Chondrocyte (in vitro differentiated cells): ENCODE measurements at places on chromosomes 3 and 15. TPM values are rescaled to one million over a fixed set of nuclear protein-coding genes. Genes with fewer than 3 reads are reported as not detected.

DNA sequence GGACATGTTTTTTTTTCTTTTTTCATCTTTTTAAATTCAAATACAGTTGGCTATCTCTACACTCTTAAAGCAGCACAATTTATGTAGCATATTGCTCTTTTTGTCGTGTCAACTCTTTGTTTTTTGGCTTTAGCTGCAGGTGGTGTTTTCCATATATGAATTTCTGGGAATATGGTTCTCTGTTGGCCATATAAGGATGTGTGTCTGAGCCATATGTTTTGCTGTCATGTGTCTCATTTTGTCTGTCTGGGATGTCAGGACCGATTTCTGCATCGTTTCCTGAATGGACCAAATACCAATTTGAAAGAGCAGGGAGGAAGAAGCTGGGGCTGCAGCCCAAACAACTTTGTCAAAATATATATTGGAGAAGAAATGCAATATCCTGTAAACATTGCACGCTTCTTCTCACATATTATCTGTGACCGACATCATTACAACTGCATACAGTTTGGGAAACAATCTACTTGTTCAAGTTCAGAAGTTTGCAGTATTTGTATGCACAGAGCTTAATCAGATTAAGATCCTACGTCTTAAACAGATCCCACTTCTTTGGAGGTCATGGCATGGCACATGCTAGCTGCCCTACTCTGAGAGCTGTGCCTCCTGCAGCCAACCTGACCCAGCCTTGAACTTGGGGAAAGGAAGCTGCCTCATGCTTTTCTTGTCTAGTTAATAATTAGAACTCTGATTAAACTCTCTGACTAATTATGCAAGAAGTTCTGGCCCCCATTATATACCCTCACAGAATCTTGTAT, 4.0 kb upstream of the SATB1 start:
- no peak for DNase-seq
- H3K27ac ChIP-seq, result no peak overlapping the region

The MAGI1 gene
- total RNA-seq, result 18.7 to 19.3 TPM (median 18.9 TPM) in 3 replicates

DNA sequence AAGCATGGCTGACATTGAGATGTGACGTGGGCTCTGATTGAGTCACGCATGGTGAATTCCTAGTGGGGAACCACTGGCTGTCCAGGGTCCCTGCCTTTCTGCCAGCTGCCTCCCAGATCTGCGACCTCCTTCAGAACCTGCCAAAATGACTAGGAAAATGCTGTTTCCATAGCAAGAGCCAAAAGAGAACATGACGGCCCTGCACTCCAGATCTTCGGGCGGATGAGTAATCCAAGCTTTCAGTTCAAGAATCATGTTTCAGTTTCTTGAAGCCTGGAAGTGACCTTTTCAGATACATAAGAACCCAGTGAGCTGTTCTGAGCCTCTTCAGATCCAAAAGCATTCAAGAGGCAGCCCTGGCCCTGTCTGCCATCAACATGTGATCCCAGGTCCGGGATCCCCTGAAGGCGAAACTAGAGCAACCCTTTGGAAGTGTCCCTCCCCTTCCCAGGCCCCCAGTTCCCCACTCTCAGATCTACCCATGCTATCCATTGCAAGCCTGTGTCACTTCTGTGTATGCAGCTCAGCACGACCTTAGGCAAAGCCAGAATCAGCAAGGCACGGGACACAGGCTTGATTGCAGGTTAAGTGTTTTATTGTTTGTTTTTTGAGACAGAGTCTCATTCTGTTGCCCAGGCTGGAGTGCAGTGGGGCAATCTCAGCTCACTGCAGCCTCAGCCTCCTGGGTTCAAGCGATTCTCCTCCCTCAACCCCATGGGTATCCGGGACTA, 19.7 kb downstream of the ANKRD63 start:
- H3K27me3 ChIP-seq, result no peaks in the 10 kb centered on the region
- H3K36me3 ChIP-seq, result no peaks in the 10 kb centered on the region
- peaks cover 17% of the 10 kb centered on the region for H3K4me1 ChIP-seq
- no peak for DNase-seq

The GOLGA8J gene
- not detected in 3 replicates for total RNA-seq

GRCh38 chr3:95813244-95813643, 1001.1 kb upstream of the EPHA6 start:
- no peaks in the 10 kb centered on the region for H3K36me3 ChIP-seq
- H3K4me1 ChIP-seq, result no peaks in the 10 kb centered on the region
- no peak overlapping the region for H3K4me3 ChIP-seq

The PIF1 gene
- 1.8 to 6.1 TPM (median 5.9 TPM) in 3 replicates for total RNA-seq

DNA sequence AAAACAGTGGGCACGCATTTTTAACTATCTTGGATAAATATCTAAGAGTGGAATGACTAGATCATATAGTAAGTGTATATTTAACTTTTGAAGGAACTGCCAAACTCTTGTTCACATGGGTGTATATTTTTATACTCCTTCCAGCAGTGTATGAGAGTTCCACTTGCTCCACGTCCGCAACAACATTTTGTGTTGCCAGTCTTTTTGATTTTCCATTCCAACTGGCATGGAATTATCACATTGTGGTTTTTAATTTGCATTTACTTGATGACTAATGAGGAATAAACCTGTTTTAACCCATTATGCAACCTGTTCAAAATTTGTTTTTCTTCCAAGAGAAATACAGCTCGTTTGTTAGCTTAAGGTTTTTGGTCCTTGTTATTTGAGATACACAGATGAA, 51.6 kb downstream of the ZNF621 start:
- H3K36me3 ChIP-seq, result peaks cover 1% of the 10 kb centered on the region
- H3K27me3 ChIP-seq, result peaks cover 25% of the 10 kb centered on the region
- H3K4me3 ChIP-seq, result no peak overlapping the region
- no peak overlapping the region for H3K27ac ChIP-seq

The DZIP1L gene
- total RNA-seq, result 23.0 to 42.1 TPM (median 25.5 TPM) in 3 replicates

The LACTB gene
- total RNA-seq, result 19.4 to 22.4 TPM (median 20.7 TPM) in 3 replicates

The TNK2 gene
- total RNA-seq, result 35.5 to 39.8 TPM (median 38.6 TPM) in 3 replicates

DNA sequence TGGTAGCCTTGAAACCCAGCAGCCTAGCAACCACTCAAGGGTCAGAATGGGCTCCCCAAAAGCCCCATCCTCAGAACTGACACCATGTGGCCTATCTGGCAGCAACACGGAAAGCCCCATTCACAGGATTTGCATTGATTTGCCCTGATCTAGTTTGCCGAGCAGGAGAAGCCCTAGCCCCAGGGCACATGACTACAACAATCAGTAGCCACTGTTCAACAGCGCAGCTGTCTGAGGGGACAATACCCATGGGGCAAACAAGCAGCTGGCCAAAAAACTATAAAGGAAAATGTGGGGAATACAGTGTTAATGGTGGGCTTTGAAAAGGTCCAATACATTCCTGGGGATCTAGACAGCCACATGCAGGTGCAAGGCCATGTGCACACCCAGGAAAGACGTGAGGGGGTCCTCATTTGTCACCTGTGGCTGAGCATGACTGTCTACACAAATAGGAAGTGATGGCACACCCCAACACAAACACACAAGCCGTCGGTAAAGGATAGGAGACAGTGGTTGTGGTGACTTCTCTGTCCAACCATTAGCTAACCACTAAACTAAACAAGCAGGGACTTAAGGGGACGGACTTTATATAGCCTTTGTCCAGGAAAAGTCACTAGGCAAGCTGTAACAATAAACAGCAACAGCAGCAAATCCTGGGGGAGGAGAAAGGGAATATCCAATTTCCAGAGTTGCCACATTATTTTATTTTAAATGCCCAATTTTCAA, 113.7 kb downstream of the LRIG1 start:
- H3K27me3 ChIP-seq, result no peaks in the 10 kb centered on the region
- H3K4me1 ChIP-seq, result peaks cover 25% of the 10 kb centered on the region
- H3K36me3 ChIP-seq, result peaks cover 57% of the 10 kb centered on the region
- H3K4me3 ChIP-seq, result no peak overlapping the region

- no peak overlapping the region for H3K4me3 ChIP-seq
- peaks cover 50% of the 10 kb centered on the region for H3K4me1 ChIP-seq
- H3K36me3 ChIP-seq, result peaks cover 14% of the 10 kb centered on the region
- peak overlapping the region; percentile 80 for H3K27ac ChIP-seq
These were observed 22.2 kb downstream of the TMEM43 start for GRCh38 chr3:14147066-14147435.

- no peaks in the 10 kb centered on the region for H3K4me1 ChIP-seq
- no peaks in the 10 kb centered on the region for H3K36me3 ChIP-seq
- DNase-seq, result no peak
- H3K27ac ChIP-seq, result no peak overlapping the region
These were observed 772.8 kb upstream of the LMCD1 start for GRCh38 chr3:7728566-7729519.

The SERINC4 gene
- total RNA-seq, result not detected in 3 replicates

The IL17RE gene
- 0.42 to 1.6 TPM (median 0.92 TPM) in 3 replicates for total RNA-seq

- H3K4me3 ChIP-seq, result no peak overlapping the region
- no peaks in the 10 kb centered on the region for H3K27me3 ChIP-seq
- no peaks in the 10 kb centered on the region for H3K36me3 ChIP-seq
- no peak for DNase-seq
- peaks cover 3% of the 10 kb centered on the region for H3K4me1 ChIP-seq
- no peak overlapping the region for H3K27ac ChIP-seq
These were observed 9.4 kb upstream of the MESP1 start for GRCh38 chr15:89760303-89761008.

DNA sequence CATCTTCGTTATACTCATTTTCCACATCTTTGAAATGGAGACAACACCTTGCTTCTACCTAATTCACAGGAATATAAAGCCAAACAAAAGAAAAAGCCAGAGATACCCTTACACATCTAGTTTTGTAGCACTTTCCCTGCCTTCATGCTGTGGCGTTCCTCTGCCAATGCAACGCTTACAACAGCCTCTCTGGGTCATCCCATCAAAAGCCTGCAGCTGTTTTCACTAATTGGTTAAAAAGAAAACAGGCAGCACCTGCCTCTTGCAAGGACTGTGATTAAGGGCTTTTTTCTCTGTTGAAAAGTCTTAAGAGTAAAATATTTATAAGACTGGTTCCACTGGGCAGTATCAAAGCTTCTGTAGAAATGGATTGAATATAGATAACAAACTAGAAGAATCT, 120.3 kb downstream of the FMN1 start:
- no peak overlapping the region for H3K4me3 ChIP-seq
- H3K27ac ChIP-seq, result no peak overlapping the region
- H3K4me1 ChIP-seq, result peaks cover 4% of the 10 kb centered on the region
- no peaks in the 10 kb centered on the region for H3K27me3 ChIP-seq
- H3K36me3 ChIP-seq, result no peaks in the 10 kb centered on the region
- DNase-seq, result no peak

GRCh38 chr3:43061101-43061895, 44.6 kb downstream of the POMGNT2 start:
- H3K27me3 ChIP-seq, result no peaks in the 10 kb centered on the region
- no peak overlapping the region for H3K4me3 ChIP-seq
- no peak for DNase-seq
- no peaks in the 10 kb centered on the region for H3K4me1 ChIP-seq

DNA sequence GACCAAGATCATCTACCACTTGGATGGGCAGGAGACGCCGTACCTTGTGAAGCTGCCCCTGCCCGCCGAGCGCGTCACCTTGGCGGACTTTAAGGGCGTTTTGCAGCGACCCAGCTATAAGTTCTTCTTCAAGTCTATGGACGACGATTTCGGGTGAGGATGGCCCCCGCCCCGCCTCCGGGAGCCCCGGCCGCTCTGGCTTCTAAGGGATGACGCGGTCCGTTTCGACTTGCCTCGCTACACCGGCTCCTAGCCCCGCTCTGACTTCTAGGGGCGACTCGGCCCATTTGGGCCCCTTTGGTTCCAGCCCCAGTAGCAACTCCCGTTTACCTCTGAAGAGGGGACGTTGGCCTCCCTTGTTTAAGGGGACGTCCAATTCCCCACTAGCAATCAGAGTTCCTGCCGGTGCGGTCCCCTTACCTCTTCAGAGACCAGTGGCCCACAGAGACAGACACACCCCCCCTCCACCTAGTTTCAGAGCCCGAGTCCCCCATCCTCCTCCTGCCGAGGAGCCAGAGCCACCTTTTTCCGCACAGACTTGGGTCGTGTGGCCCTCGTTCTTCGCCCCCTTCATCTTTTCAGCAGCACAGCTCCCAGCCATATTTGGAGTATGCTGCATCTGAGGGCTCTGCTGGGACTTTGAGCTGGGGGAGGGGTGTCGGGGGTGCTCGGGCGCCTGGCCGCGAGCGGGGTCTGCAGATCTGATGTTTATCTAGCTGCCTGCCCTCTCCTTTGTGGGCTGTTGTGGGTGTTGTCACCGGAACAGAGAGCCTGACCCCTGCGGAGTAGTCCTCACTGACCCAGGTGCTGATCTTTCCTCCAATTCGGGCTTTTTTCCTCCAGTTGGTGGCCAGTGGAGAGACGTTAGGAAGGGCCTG, 706 bp downstream of the DVL3 start:
- peak overlapping the region; percentile 97 for H3K4me3 ChIP-seq
- no peak for DNase-seq
- peak overlapping the region; percentile 91 for H3K27ac ChIP-seq
- H3K27me3 ChIP-seq, result no peaks in the 10 kb centered on the region
- H3K36me3 ChIP-seq, result no peaks in the 10 kb centered on the region
- H3K4me1 ChIP-seq, result peaks cover 48% of the 10 kb centered on the region

GRCh38 chr3:187162265-187162953, 23.1 kb upstream of the RPL39L start:
- no peak overlapping the region for H3K4me3 ChIP-seq
- H3K27ac ChIP-seq, result no peak overlapping the region
- H3K4me1 ChIP-seq, result peaks cover 8% of the 10 kb centered on the region
- peaks cover 2% of the 10 kb centered on the region for H3K36me3 ChIP-seq
- peaks cover 12% of the 10 kb centered on the region for H3K27me3 ChIP-seq

DNA sequence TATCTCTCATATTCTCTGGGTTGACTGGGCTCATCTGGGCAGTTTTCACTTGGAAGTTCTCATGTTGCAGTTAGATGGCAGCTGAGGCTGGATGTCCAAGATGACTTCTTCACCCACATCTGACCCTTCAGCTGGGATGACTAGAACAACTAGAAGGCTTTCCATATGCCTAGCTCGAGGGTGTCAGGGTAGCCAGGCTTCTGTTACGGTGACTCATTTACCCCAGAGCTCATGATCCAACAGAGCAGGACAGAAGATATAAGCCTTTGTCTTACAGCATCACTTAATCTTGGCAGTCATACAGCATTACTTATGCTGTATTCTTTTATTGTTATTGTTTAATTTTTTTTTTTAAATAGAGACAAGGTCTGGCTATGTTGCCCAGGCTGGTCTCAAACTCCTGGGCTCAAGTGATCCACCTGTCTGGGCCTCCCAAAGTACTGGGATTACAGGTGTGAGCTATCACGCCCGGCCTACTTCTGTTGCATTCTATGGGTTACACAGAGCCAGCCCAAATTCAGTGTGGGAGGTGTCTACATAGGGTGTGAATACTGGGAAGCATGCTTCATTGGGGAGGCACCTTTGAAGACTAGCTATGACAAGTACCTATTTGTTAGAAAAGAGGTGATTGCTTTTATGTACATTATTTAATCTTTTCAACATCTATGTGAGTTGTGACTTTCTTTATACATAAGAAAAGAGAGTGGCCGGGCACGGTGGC, 10.7 kb downstream of the HMCES start:
- DNase-seq, result no peak
- no peak overlapping the region for H3K27ac ChIP-seq
- H3K4me1 ChIP-seq, result peaks cover 6% of the 10 kb centered on the region
- H3K27me3 ChIP-seq, result no peaks in the 10 kb centered on the region

The CSTA gene
- total RNA-seq, result not detected in 3 replicates

The HIGD2B gene
- not detected in 3 replicates for total RNA-seq

- no peaks in the 10 kb centered on the region for H3K27me3 ChIP-seq
- no peak overlapping the region for H3K4me3 ChIP-seq
- no peaks in the 10 kb centered on the region for H3K36me3 ChIP-seq
- peaks cover 61% of the 10 kb centered on the region for H3K4me1 ChIP-seq
- no peak overlapping the region for H3K27ac ChIP-seq
- no peak for DNase-seq
These were observed 13.7 kb downstream of the FLNB start for GRCh38 chr3:58021962-58022361.
